Activated CD8-positive, alpha-beta T cell treated with anti-CD3 and anti-CD28 coated beads, Interleukin-2, amount 10 ng/mL, durations not matched to agents 7 days and 5 days (primary cell): ENCODE measurements at places on chromosomes 11 and 22.

DNA sequence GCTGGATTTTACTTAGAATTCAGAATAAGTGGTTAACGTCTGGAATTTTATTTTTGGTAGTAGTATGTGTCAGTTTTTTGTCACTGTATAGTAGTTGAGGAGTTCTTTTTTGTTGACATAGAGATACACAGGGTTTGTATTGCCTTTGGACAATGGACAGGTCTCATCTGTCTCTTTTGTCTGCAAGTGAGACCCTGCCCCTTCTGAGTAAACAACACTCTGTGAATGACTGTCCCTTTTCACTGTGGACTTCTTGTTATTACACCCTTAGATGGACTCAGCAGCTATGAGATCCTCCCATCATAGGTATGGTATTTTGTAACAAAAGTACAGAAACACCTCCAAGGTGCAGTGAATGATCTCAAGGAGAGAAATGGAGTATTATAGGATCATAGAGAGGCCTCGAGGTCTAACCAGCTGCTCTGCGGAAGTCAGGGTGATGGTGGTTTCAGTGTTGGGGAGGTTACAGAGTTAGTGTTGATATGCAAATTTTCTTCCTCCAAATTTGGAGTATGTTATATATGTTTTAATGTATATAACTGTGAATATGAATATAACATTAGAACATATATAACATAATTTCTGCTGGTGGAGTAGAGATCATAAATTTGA, 7.8 kb downstream of the PPP6R3 start:
- peak; percentile 59 for DNase-seq

- no peak for DNase-seq
Measured at GRCh38 chr11:67632175-67632981, 2.6 kb upstream of the NUDT8 start.

DNA sequence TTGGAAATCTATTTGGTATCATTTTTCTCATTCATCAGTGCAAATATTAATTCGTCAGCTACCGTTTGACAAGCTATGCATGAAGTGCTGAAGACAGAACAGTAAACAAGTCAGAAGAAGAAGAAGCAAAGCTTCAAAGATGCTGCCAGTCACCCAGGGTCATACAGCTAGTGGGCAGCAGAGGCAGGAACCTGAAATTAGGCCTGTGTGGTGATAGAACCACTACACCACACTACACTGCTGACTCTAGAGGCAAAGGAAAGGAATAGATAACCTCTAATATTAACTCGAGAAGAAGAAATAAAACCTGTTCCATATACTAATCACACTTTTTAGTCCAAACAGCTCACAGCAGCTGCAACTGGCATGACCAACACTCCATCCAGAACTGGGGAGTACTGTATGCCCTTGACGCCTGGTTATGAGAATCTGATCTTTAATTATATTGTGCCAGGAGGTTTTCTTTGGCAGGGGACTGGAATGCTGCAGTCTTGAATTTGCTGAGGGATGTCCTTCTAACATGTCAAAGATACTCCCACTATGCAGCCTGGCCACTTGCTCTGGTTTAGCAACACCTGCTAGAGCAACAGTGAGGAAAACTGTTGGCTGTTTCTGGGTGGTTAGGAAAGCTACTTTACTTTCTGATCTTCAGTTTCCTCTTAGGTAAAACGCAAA, 73.0 kb downstream of the PAK1 start:
- DNase-seq = no peak

DNA sequence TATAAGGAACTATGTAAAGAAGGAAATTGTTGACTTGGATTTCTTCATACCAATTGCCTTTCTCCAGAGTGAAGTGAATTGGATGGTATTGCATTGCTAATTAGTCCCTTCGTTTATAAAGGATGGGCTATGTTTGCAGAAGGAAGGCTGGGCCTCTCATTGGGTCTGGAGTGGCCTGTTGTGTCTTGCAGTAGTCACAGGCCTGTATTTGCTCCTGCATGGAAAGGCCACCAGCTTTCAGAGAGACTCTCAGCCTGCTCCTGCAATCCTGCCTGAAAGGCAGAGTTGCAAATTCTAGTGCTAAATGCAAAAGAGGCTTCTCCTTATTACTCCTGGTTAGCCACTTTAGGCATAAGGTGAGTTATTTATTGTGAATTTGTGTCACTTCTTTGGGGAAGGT, 103.8 kb downstream of the EXT2 start:
- DNase-seq = no peak

DNA sequence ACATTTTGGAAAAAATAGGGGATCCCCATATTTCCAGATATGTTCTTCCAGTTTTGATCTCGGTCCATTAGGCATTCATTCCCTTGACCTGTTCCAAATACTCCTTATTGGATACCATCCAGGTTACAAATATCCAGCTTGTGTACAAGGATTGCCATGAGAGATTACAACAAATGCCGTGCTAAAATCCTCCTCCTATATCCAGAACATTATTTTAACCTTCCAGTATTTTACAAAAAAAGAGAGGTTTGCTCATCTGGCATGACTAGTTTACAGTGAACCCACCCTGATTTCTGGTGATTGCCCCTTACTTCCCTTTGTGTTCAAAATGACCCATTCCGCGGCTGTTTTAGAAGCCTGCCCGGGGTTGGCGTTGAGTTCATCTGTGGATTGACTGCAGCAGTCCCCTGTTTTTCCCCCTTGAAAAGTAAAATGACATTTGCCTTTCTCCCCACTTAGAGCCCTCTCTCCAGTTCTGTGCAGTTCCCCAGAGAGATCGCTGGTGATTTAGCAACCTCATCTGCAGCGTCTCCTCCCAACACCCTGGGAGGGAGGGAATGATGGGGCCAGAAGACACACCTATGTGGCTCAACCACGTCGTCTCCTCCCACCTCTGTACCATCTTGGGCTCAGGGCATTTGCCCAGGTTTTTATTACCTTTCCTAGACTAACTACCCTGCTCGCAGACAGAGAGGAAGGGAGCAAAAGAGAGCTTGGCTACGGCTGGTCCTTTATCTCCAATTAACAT, 73.6 kb downstream of the DSCAML1 start:
- no peak for DNase-seq
